ENCODE measurements at places on chromosomes 7 and 10.

DNA sequence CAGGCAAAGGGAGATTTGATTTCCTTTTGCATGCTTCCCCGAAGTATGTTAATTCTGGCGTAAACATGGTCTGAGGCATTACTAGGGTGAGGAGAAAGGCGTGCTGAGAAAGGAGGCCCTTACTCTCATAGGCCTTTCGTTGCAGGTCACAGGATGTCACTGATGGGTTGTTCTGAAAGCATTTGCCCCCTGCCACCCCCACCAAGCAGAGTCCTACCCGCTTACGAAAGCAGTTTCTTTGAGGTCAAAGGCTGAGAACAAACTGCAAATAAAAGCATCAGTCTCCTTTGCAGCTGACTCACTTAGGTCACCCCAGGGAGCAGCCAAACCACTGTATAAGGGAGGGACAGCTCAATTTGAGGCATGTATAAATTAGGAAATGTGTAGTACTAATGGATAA is 57.1 kb downstream of the BPGM start:
- no peak for DNase-seq

DNA sequence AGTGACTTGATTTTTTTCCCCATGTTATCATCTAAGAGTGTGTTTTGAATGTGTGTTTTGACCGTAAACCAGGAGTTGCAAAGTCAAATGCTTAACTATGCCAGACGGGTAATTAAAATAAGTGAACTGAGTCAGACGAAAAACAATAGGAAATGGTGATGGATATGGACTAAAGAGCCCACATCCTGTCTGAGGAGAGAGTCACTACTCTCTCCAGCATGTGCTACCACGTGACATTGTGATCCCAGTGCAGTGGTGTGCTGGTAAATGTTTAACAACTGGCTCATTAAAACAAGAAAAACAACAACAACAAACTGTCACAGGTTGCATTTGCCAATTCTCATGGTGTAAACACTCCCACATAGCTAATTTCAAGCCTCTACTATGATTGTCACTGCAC is 164.3 kb downstream of the SUGCT start:
- no peak for DNase-seq

- DNase-seq: peak; percentile 97
Measured at GRCh38 chr7:108455998-108456677, at the start of gene NRCAM. Gene NRCAM (minus strand): TSS chr7:108456436. CDS start chr7:108240064, 216,372 bp downstream.

DNA sequence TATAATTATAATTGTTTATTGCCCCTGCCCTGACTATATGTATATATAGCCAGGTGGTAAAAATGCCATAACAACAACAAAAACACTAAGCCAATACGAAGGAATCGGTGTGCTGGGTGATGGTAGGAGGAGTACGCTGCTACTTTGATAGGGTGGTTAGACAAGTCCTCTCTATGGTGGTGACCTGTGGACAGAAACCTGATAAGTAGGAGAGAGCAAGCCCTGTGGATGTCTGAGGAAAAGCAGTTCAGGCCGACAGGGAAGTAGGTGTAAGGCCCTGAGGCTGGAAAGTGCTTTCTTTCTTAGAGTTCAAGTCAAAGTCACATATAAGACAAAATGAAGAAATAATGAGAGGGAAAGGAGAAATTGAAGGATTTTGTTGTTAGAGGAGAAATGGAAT is 823.8 kb upstream of the CELF2 start:
- DNase-seq: no peak

GRCh38 chr7:4013793-4014192 is 668.3 kb upstream of the FOXK1 start:
- no peak for DNase-seq

- DNase-seq: peak; percentile 80
Measured at GRCh38 chr10:102643336-102644065, 778 bp upstream of the TRIM8 start.

- DNase-seq: peak; percentile 44
Measured at GRCh38 chr7:130473876-130474275, 18.0 kb upstream of the MEST start.

DNA sequence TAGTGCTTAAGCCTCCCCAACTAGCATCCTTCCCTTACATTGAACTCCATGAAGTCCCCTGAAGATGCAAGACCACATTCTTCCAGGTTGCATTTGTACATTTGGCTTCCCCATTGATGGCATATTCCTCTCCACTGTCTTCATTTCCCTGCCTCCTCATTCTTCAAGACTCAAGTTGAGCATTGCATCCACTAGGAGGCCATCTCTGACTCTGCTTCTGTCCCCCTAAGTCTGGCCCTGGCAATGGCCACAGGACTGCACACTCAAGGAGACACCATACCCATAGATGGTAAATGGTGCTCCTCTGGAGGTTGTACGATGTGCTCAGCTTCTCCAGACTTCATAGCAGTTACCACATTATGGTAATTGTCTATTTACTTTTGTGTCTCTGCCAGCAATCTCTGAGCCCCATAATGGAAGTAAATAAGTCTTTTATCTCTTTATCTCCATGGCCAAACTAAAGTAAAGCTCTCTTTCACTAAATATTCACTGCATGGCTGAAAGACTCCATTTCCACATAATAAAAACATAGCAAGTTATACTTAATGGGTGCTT is 112.6 kb downstream of the PTPRZ1 start:
- DNase-seq: peak; percentile 60

DNA sequence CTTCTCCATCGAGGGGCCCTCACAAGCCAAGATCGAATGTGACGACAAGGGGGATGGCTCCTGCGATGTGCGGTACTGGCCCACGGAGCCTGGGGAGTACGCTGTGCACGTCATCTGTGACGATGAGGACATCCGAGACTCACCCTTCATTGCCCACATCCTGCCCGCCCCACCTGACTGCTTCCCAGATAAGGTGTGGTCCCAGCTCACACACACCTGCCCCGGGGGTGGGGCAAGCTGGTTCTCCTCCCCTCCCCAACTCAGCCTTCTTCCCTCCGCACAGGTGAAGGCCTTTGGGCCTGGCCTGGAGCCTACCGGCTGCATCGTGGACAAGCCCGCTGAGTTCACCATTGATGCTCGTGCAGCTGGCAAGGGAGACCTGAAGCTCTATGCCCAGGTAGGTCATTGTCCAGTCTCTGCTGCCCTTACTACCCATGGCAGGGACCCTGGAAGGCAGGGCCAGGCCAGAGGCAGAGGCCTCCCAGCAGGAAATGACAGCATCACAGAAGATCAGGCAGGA is 11.0 kb downstream of the FLNC start:
- peak; percentile 8 for DNase-seq

DNA sequence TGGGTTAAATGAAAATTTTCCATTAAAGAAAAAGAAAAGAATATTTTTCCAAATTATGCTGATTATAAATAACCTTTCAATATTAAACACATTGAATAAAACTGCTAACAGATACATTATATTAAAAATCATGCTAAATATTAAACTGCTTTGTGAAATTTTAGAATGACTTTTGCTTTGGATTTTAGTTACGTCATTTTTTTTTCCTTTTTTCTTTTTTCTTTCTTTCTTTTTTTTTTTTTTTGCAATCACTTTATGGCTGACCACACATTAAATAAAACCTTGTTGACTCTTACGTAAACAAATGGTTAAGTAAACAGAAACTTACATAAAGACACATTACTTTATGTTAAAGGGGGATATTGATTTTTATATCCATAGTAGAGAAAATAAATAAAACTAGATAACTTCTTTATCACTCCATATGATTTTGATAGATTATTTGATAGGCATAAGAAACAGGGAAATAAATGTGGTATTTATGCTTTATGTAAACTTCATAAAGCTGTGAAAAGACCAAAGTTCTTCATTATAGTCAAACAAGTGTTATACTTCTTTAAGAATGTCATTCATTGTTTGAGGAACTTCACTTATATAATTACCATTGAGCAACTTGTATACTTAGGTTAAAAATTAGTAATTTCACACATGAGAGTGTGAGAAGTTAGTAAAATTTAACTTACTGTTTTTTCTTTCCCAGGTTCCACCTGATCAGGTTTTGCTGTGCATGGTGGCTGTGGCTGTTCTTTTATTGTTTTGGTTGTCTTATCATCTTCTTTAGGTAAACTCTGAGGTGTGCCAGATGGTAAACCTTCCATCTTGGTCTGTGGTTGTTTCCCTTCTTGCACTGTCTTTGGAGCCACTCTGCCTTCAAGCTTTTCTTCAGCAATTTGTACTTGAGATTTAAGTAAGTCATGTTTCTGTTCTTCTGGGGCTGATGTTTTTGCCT is 197.3 kb downstream of the PCLO start:
- peak; percentile 5 for DNase-seq

Data from NCI-H146 (cell line).